ENCODE measurements at places on chromosomes 7 and 10. TPM values are rescaled to one million over a fixed set of nuclear protein-coding genes. Genes with fewer than 3 reads are reported as not detected.

The ZNF804B gene
- total RNA-seq = not detected

The MRLN gene
- not detected for total RNA-seq

The PRPS1L1 gene
- total RNA-seq = not detected

GRCh38 chr10:93701866-93702209 is 554 bp downstream of the FRA10AC1 start:
- peaks cover 5% of the 10 kb centered on the region for H3K4me1 ChIP-seq
- peak overlapping the region; percentile 89 for H3K4me3 ChIP-seq
- peak overlapping the region; percentile 72 for H3K27ac ChIP-seq
- no peaks in the 10 kb centered on the region for H3K36me3 ChIP-seq

GRCh38 chr10:26243351-26243720 is 26.8 kb downstream of the GAD2 start:
- H3K4me3 ChIP-seq = no peak overlapping the region
- no peaks in the 10 kb centered on the region for H3K4me1 ChIP-seq
- no peaks in the 10 kb centered on the region for H3K27me3 ChIP-seq
- no peaks in the 10 kb centered on the region for H3K36me3 ChIP-seq
- no peak overlapping the region for H3K27ac ChIP-seq

- H3K4me1 ChIP-seq = peaks cover 7% of the 10 kb centered on the region
- H3K27me3 ChIP-seq = no peaks in the 10 kb centered on the region
- peak overlapping the region; percentile 18 for H3K4me3 ChIP-seq
These were observed 928 bp downstream of the COMTD1 start for GRCh38 chr10:75234683-75235374.

DNA sequence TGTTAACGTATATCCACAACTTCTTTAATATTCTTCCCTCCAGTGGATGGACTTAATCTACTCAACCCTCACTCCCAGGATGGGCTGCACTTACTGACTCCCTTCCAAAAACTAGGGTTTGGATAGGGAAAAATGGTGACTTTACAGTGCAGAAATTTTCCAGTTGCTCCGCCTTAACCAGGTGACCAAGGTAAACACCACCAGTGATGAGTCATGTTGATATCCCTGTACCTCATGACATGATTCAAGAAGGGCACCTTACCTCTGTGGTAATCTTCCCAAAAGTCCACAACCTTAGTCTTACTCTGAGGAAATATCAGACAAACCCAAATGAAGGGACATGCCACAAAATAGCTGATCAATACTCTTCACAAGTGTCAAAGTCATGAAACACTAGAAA is 3.5 kb upstream of the GSTK1 start:
- no peak for DNase-seq
- no peak overlapping the region for H3K27ac ChIP-seq
- H3K27me3 ChIP-seq = no peaks in the 10 kb centered on the region

DNA sequence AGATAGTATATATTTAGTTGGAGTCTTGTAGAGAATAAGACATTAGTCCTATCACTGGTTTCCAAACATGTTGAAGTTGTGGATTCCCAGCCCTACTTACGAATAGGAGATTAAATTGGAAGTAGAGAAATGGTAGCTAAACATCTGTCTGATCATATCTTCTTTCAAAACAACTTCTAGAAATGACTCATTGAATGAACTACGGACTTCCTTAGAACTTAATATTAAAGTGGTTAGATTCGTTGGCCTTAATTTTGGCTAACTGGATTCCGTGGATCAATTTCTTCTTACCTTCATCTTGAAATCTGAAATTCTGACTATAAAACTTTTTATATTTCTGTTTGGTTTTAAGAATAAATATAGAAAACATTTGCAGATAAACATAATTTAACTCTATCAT is 3.4 kb downstream of the PHF14 start:
- no peaks in the 10 kb centered on the region for H3K36me3 ChIP-seq
- H3K27ac ChIP-seq = no peak overlapping the region
- H3K4me1 ChIP-seq = no peaks in the 10 kb centered on the region
- H3K27me3 ChIP-seq = no peaks in the 10 kb centered on the region
- no peak overlapping the region for H3K4me3 ChIP-seq
- no peak for DNase-seq

- no peak overlapping the region for H3K4me3 ChIP-seq
- H3K27ac ChIP-seq = no peak overlapping the region
- no peaks in the 10 kb centered on the region for H3K27me3 ChIP-seq
- peak; percentile 35 for DNase-seq
- H3K4me1 ChIP-seq = peaks cover 10% of the 10 kb centered on the region
These were observed 102.7 kb upstream of the FAM13C start for GRCh38 chr10:59465088-59465487.

GRCh38 chr7:77226357-77226839 is 26.8 kb upstream of the FGL2 start:
- no peaks in the 10 kb centered on the region for H3K4me1 ChIP-seq
- H3K27ac ChIP-seq = no peak overlapping the region
- H3K27me3 ChIP-seq = no peaks in the 10 kb centered on the region
- DNase-seq = no peak
- H3K4me3 ChIP-seq = no peak overlapping the region
- H3K36me3 ChIP-seq = no peaks in the 10 kb centered on the region
